Mucosa of gallbladder (tissue), 1 donor: ENCODE measurements at places on chromosomes 16 and 17.
A peak's percentile ranks its signal among the peaks of the same experiment; 100 is the strongest.

GRCh38 chr16:80259290-80259805 lies 281.4 kb upstream of the DYNLRB2 start:
- DNase-seq = no peak

DNA sequence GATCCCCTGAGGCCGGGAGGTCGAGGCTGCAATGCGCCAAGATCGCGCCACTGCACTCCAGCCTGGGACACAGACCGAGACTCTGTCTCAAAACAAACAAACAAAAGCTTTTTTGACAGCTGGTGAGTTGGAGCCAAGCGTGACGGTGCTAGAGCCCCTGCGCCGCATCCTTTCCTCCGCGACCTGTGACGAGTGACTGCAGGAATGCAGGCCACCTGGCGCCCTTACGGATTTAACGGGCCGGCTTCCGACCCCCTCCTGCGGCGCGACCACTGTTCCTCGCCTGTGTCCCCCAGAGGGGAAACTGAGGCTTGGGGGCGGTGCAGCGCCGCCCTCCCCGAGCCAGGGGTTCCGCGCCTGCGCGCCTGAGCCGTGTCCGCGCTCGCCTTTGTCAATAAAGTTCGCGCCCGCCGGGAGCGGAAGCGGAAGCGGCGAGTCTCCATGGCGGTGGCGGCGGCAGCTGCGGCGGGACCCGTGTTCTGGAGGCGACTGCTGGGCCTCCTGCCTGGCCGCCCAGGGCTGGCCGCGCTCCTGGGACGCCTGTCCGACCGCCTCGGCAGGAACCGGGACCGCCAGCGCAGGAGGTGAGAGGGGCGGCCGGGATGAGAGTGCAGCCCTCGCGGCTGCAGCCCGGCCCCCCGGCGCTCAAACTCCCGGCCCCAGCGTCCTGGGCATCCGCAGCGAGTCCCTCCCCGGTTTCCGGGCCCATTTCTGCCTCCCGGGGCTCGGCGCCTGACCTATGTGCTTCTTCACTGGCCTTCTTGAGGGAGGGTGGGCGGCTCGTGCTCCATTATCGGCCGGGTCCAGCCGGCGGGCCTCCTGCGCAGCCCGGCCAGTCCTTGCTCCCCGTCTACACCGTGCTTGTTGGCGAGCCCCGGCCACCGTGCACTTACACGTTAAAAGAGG lies at the start of gene PGS1:
Gene PGS1, plus strand, starts transcription at position 425 of the 906 bp plus-strand sequence. Its CDS starts 17 bp downstream, at position 442.
- peak; percentile 79 for DNase-seq

DNA sequence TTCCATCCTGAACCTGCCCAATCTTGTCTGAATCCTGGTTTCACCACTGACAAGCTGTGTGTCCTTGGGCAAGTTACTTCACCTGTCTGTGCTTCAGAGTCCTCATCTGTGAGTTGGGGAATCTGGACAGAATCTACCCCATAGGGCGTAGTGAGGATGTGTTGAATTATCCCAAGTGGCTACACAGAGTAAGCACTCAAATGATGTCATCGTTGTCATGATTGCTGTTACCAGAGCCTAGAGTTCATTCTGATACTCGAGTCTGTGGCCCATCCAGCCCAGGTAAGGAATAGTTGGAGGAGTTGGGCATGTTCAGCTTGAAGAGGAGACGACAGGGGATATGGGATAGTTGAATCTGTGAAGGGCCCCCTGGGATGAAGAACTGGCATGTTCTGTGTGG lies 45.9 kb downstream of the MAPT start:
- DNase-seq = no peak

DNA sequence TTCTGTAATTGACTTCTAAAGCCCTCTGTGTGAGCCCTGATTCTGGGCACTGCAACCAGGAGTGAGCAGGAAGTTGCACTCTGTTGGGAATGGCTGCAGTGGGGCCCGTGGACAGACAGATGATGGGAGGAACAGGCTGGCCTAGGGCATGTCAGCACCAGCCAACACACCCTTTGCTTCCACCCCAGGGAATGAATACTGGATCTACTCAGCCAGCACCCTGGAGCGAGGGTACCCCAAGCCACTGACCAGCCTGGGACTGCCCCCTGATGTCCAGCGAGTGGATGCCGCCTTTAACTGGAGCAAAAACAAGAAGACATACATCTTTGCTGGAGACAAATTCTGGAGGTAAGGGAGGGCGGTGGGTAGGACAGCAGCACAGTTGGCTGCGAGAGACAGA lies 10.8 kb upstream of the LPCAT2 start:
- no peak for DNase-seq

DNA sequence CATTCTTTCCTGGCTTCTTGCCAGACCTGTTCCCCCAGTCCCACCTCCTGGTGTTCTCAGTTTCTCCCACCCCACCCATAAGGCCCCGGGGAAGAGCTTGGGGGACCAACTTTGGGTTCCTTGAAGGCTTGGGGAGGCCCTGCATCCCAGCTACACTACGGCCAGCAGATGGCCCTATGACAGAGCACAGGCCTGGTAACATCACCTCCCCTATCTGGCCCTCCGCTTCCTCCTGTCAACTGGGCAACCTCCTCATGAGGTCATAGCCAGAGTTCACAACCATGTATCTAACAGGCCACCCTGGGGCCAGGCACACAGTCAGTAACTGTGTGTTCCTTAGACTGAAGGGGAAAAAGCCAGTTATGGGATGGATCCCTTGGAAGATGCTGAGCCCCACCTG lies 31.4 kb downstream of the MYO15A start:
- DNase-seq = no peak

- DNase-seq = peak; percentile 48
Measured at GRCh38 chr17:80063830-80064585, 27.6 kb downstream of the CCDC40 start.

DNA sequence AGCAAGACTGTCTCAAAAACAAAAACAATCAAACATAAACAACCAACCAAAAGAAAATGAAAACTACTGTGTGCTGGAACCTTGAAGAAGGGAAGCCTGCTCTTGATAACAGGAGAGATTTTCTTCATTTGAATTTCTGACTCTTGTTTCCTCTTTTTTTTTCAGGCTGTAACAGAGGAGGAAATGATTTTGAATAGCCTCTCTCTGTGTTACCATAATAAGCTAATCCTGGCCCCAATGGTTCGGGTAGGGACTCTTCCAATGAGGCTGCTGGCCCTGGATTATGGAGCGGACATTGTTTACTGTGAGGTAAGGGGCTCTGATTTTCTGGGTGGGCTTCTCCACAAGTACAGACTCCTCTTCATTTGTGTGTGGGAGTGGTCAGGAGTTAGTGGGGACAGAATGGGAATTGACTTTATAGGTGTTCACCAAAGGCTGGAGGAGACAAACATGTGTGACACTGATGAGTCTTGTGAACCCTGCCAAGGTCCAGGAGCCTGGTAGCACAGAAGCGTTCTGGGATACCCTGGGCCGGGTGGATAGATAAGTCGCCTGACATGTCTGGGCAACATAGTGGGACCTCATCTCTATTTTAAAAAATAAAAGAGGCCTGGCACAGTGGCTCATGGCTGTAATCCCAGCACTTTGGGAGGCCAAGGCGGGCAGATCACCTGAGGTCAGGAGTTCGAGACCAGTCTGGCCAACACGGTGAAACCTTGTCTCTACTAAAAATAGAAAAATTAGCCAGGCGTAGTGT lies 14.9 kb downstream of the DUS2 start:
- DNase-seq = no peak

- DNase-seq = no peak
Measured at GRCh38 chr16:19666477-19666876, 51.5 kb downstream of the KNOP1 start.

DNA sequence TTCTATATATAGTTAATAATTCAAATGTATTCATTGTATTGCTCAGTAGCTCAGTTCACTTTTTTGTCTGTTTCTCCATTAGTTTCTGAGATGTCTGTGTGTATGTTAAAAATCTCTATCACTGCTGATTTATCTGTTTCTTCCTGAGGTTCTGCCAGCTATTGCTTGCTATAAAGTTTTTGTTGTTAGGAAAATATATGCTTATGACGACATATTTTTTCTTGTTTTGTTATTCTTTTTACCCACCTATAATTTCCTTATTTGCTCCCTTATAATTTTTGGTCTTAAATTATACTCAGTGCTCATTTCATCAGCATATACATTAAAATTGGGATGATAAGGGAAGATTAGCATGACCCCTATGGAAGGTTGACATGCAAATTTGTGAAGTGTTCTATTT lies 200.6 kb downstream of the GSG1L start:
- DNase-seq = no peak

DNA sequence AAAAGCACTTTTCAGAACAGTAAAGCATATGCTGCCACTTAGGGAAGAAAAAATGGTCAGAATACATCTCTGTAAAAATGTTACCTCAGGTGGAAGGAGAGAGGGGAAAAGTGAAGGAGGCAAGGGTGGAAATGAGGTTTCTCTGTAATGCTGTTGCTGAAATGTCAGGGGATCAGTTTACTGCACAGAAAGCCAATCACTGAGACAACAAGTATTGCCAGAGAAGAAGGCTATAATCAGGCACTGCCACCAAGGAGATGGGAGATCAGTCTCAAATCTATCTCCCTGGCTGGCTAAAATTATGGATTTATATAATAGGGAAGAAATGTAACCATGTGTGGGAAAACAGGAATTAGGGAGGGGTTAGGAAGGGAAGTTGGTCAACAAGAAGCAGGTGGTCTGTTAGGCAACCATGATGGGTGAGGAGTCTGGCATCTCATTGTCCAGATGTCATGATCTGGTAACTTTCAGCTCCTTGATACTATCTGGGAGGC lies 27.7 kb upstream of the GUCY2D start:
- no peak for DNase-seq

DNA sequence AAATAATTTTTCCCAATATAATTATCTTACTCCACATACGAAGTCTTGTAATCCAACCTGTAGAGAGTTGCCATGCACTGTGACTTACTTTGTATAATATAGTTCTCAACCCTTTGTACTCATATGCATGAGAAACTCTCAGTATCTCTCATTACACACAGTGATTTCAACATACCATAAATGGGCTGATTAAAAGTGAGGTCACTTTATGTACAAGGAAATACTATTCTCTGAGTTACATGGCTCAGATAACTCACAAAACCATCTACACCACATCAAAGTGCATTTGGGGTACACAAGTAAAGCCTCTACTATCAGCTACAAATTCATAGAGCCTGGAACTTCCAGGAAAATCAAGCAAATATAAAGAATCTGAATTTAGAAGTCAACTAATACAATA lies 27.9 kb downstream of the SLFN12 start:
- DNase-seq = no peak

DNA sequence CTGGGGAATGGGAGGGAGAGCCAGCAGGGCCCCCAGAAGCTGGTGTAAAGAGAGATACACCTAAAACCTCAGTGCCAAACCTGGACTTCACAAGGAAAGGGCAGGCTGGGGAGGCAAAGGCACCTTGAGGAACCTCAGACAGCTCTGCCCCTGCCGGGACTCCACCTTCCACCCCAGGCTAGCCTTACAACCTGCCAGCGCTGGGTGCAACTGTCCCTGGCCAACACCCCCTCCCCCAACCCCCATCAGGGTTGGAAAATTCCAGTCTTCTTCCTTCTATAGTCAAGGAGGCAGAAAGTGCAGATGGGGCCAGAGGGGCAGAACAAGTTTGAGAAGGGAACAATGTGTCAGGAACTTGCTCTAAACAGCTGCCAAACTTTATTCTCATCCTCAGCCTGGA lies 2.2 kb downstream of the YBX2 start:
- DNase-seq = no peak

DNA sequence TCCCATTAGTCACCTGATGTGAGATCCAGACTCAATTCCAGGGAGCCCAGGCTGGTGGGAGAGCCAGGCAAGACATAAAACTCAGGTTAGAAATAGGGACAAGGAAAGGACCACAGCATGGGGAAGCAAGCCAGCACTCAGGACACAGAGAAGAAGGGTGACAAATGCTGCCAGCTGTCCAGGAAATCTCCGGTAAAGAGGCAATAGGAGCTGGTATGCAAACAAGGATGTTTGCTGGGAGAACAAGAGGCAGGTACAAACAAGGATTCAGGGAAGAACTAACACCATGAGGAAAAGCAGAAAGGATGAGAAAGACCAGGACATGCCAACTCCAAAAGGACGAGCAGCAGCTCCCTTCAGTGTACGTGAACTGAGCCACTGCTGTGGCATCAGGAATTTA lies 10.2 kb upstream of the TXNDC11 start:
- no peak for DNase-seq

- no peak for DNase-seq
Measured at GRCh38 chr16:9225527-9226316, 134.3 kb downstream of the HAPSTR1 start.

DNA sequence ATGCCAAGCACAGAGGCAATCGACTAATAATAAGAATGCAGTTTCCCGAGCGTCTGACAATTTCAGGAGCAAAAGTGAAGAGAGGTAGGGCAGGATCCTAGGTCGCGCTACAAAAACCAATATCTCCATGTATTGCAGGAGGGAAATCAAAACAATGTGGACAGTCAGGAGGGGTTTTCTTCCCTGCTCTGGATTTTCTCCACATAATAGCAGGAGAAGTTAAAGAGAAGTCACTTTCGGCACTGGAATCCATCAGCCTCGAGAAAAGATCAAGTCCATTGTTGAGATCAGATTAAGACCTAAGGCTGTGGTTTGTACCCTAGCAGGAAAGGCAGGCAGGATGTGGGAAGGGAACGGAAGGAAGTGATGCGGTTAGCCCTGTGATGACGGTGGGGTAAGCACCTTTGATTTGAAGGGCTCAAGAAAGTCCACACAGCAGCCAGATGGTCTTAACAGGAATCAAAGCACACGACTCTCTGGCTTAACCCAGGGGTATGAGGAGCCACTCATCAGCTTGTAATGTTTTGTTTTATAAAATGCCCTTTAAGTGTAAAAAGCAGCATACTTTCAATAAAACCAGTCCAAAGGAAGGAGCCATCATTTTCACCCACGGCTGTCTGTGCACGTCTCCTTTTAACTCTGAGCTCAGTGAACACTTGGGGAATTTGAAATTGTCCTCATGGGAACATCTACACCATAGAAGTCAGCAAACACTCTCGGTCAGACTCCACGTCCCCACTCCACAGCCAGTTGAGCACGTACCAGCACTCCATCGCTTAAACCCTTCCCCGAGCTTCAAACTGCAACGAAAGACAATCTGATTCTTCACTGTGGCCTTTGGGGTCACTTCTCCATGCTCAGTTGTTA lies 15.8 kb upstream of the AKTIP start:
- peak; percentile 50 for DNase-seq

GRCh38 chr16:30767767-30768465 lies 5.8 kb downstream of the RNF40 start:
- DNase-seq = no peak

DNA sequence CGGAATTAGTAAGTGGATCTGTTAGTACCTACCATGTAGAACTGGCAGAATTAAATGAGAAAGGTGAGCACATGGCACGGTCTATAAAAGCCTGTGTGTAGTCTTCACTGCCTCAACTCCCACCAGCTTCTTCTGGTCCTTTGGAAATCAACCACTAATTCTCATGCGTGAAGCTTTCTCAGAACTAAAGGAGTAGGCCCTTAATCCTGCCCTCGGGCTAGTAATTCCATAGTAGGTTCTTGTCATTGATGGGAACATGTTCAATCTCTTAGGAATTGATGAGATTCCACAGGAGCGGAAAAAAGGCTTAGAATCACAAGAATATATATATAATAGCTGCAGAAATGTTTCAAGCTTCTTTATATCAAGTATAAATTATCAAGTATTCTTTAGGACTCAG lies 21.7 kb downstream of the CDR2 start:
- DNase-seq = no peak

- no peak for DNase-seq
Measured at GRCh38 chr17:41678411-41678906, 10.2 kb upstream of the EIF1 start.
